ENCODE measurements at places on chromosomes 1 and 21. TPM values are rescaled to one million over a fixed set of nuclear protein-coding genes. Genes with fewer than 3 reads are reported as not detected.

Gene CDC42
- total RNA-seq = 209 TPM

Gene KRTAP12-2
- not detected for total RNA-seq

Gene FCGR3B
- not detected for total RNA-seq

Gene FMOD
- total RNA-seq = 32.6 TPM

Gene SPRR2B
- not detected for total RNA-seq

Gene MFSD2A
- 5.2 TPM for total RNA-seq

Gene OSCP1
- 8.6 TPM for total RNA-seq

Gene DMBX1
- total RNA-seq = not detected

Gene OR2L13
- total RNA-seq = not detected

Gene RIPPLY3
- total RNA-seq = not detected

Gene ANKRD45
- total RNA-seq = not detected

Gene ACOT11
- total RNA-seq = 3.6 TPM

Gene RUNX1
- total RNA-seq = 48.6 TPM

All from smooth muscle cell of the pulmonary artery (primary cell).